ENCODE measurements at places on chromosomes 5 and 9. TPM values are rescaled to one million over a fixed set of nuclear protein-coding genes. Genes with fewer than 3 reads are reported as not detected.

- DNase-seq, result no peak
Observed at GRCh38 chr9:23538461-23539003, 287.5 kb downstream of the ELAVL2 start.

DNA sequence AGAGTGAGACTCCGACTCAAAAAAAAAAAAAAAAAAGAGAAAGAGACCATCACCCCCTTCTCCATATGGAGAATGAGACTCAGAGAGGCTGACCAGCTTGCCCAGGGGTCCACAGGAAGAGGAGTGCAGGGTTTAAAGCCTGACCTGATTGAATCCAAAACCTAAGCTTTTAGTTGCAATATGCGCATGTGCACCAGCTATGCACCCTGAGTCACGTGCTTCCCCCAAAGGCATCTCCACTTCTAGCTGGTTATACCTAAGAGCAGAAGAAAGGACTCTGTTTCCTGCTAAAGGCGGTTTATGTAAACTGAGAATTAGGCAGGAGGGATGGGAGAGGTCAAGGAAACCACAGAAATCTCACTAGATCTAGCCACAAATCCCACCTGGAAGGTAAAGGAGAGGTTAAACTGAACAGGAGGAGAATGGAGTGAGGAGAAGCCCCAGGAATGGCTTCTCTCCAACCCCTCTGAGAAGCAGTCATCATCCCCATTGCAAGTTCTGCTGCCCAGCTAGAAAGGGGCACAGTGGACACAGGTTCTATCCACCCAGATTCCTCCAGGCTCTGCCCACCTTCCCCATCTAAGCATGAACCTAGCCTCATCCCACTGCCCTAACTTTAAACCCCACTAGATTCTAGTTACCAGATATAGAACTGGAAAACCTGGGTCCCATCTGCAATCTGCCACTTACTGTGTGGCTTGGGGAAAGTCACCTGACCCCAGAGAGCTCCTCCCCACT, 171.3 kb downstream of the ACTL7B start:
- no peak for DNase-seq

DNA sequence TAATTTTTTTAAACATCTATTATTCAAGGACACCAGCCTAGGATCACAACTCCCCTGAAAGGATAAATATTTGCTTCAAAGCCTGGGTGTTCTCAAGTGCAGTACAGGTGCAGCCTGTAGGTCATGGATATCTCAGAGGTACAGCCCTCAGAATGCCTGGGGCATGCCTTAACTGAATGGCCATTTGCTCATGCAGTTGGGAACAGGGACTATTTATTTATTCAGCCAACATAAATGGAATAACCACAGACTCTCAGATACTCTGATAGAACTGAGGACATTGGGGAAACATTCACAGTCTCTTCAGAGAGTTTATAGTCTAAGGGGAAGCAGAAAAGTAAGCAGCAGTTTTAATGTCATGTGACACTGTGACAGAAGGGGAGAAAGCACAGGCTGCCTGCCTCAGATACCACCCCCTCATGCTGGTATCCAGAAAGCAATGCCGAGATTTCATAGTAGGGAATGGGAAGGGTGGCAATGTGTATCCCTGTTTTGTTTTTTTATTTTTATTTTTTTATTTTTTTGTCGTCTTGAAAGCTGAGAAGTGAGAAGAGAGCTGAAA, 112.6 kb downstream of the MACIR start:
- peak; percentile 20 for DNase-seq

- DNase-seq, result peak; percentile 35
Observed at GRCh38 chr9:128899566-128900322, 17.8 kb downstream of the LRRC8A start.

GRCh38 chr9:1129382-1129781, 79.2 kb downstream of the DMRT2 start:
- no peak for DNase-seq

GRCh38 chr5:7897014-7897600, 28.2 kb downstream of the MTRR start:
- peak; percentile 23 for DNase-seq

DNA sequence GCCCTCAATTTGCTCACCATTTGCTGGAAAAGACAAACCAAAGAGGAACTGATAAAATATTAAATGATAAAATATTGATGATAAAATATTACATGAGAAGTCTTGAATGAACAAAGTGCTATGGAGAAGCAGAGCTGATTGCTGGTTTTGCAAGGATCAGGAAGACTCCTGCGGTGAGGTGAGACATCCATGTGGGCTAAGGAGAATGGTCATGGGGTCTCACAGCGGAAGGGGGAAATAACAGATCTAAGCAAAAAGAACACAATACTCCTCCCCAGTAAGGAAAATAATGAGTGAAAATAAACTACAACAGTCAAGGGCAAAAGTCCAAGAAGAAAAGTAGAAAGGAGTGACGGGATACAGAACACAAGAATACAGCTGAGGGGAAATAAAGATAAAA, 146.8 kb downstream of the LURAP1L start:
- no peak for DNase-seq

GRCh38 chr5:135243556-135244285, 155.3 kb downstream of the MACROH2A1 start:
- no peak for DNase-seq

DNA sequence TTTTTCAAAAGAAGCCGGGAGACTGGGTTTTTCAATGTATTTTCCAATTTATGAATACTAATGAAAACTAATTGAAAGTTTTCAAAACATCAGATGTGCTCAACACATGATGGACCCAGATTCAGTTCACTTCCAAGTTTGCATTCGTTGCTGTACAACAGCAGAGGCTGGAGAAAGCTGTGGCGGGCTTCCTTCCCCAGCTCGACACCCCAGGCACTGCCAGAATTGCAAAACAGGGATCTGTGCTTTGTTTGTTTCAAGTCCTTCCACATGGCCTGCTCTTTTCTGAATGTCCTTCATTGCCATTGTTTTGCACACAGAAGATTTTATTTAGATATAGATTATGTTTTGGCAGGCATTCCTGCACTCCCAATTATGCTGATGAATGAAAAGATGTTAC, 30.3 kb upstream of the INSYN2B start:
- DNase-seq, result no peak

GRCh38 chr9:88949425-88949824, 41.8 kb upstream of the S1PR3 start:
- DNase-seq, result peak; percentile 92

GRCh38 chr5:21918451-21918850, 934.7 kb downstream of the CDH12 start:
- no peak for DNase-seq

LCN9 gene
- not detected for polyA plus RNA-seq

RPS23 gene
- 3,518 TPM for polyA plus RNA-seq

ZBTB34 gene
- polyA plus RNA-seq, result 2.0 TPM

ENHO gene
- 8.5 TPM for polyA plus RNA-seq

GNPDA1 gene
- polyA plus RNA-seq, result 20.6 TPM
